GM12864 (cell line): ENCODE measurements at places on chromosomes 4 and X.

- no peak for DNase-seq
These were observed 390.9 kb downstream of the ADAM29 start for GRCh38 chr4:175309041-175309440.

GRCh38 chrX:16778545-16778944, 7.7 kb upstream of the TXLNG start:
- DNase-seq, result no peak

DNA sequence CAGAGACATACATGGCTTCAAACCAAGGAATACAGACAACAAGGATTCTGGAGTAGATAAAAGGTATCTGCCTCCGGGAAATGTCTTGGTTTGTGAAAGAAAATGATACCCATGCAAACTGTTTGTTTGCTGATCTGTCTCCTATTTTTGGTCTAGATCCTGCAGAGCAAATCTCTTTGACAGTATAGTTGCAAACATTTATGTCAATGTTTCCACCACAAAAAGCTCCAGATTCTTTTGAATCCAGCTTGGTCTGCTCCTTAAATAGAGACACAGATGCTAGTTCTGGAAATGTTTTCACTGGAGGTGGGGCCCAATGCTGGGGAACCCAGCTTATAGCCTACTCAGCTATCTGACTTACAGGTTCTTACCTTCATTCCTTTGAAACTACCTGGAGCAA, 119.7 kb downstream of the ATG4A start:
- no peak for DNase-seq

DNA sequence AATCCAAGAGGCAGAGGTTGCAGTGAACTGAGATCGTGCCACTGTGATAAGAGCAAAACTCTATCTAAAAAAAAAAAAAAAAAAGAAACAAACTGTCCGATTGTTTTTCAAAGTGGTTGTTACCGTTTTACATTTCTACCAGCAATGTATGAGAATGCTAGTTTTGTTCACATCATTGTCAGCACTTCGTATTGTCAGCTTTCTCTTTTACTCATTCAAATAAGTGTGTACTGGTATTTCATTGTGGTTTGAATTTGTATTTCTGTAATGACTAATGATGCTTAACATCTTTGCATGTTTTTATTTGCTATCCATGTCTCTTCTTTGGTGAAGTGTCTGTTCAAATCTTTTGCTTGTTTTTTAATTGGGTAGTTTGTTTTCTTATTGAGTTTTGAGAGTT, 65.8 kb downstream of the GPR101 start:
- DNase-seq, result no peak

- no peak for DNase-seq
These were observed 5.6 kb downstream of the SDAD1 start for GRCh38 chr4:75985116-75985515.

DNA sequence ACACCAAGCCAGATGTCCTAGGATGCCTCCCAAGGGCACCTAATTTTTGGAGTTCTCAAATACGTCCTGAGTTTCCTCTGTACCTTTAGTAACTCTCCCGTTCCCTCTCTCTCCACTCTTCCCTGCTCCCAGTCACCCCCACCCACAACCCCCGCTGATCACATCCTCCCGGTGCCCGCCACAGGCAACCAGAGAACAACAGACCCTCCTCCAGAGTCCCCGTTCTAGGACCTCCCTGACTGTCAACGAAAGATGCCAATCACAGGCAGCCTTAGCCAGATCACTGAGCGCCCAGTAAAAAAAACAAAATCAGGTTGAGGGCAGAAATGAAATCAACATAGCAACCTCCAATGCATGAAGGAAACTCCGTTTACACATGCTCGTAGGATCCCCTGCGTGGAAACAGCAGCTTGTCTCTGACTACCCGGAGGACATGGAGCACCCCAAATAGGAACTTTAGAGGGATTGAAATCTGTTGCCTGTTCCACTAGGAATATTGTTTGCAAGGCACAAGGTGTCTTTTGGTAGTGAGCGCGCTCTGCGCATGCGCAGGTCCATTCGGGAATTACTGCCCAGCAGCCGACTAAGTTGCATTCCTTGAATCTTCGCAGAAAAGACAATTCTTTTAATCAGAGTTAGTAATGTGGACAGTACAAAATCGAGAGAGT, at the start of gene GABRB1:
Gene GABRB1, plus strand, starts transcription at position 557 of the 668 bp plus-strand sequence.
- DNase-seq, result no peak

GRCh38 chr4:82747686-82748575, 50.7 kb downstream of the SCD5 start:
- DNase-seq, result no peak
